Testis (tissue), 5 donors: ENCODE measurements at places on chromosomes 4 and X. TPM values are rescaled to one million over a fixed set of nuclear protein-coding genes. Genes with fewer than 3 reads are reported as not detected.
A peak's percentile ranks its signal among the peaks of the same experiment; 100 is the strongest.

DNA sequence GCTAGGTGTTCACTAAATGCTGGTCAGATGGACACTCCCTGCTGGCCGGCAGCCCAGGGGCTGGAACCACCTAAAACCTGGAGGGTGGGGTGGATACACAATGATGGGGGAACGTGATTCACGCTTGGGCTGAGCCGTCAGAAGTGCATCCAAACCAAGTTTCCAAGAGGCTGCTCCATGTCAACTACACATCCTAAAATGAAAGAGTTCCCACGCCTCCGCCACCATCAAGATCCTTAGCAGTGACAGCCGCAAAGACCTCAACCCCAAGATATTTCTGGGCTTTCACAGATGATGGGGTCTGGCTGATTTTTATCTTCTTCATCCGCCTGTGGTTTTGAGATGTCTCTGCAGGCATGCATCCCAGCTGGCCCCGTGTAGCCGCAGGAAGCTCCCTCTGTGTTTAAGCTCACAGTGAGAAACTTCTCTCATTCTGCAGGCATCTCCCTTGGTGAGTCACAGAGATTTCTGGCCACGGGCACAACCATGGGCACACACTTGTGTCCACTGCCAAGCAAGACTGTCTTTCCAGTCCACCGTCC is 84.4 kb downstream of the HTRA3 start:
- no peak overlapping the region for H3K4me3 ChIP-seq
- H3K27me3 ChIP-seq, result no peaks in the 10 kb centered on the region
- peaks cover 28% of the 10 kb centered on the region for H3K4me1 ChIP-seq

GRCh38 chr4:121277194-121278105 is 103.4 kb downstream of the QRFPR start:
- no peak overlapping the region for H3K4me3 ChIP-seq
- H3K36me3 ChIP-seq, result no peaks in the 10 kb centered on the region
- no peaks in the 10 kb centered on the region for H3K27me3 ChIP-seq
- no peak overlapping the region for H3K27ac ChIP-seq
- H3K4me1 ChIP-seq, result no peaks in the 10 kb centered on the region

- H3K4me1 ChIP-seq, result no peaks in the 10 kb centered on the region
- no peak for DNase-seq
- H3K27ac ChIP-seq, result no peak overlapping the region
- no peak overlapping the region for H3K4me3 ChIP-seq
- H3K27me3 ChIP-seq, result no peaks in the 10 kb centered on the region
Observed at GRCh38 chr4:118390121-118390520, 37.3 kb upstream of the PRSS12 start.

DNA sequence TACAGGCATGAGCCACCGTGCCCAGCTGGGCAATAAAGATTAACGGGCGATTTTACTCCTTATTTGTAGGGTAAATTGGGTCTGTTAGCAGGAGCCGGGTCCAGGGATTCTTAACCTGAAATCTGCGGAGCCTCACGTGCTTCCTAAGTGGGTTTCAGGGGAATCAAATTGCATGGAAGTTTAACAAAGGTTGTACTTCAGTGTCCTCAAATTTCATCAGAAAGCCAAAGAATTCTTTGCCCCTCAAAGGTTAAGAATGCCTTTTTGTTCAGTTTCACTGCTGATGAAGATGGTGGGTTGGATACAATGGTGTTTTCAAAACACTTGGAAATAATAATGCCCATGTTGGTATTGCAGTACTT is 67.9 kb downstream of the AFF1 start:
- peaks cover 10% of the 10 kb centered on the region for H3K4me1 ChIP-seq
- no peaks in the 10 kb centered on the region for H3K36me3 ChIP-seq
- H3K27ac ChIP-seq, result no peak overlapping the region
- H3K27me3 ChIP-seq, result no peaks in the 10 kb centered on the region

DNA sequence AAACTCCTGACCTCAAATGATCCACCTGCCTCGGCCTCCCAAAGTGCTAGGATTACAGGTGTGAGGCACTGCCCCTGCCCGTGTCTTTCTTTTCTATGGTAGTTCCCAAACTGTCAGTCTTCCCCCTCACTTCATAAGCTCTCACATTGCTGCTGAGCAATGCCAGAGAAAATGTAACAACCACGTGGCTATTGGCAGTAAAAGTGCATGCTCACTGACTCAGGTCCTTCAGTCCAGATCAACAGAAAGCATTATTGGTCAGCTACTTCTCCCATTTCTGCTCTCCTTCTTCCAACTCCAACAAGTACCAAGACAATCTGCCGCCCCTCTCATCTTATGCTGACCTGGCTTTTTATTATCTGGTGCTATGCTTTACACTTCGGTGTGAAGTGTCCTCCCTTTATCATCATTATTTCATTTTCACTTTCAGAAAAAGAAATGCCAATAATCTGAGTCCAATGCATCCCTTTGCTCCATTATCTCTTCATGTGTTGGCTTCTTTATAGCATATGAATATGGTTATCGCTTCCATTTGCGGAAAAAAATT is 133.8 kb upstream of the UGT8 start:
- H3K4me3 ChIP-seq, result no peak overlapping the region
- H3K36me3 ChIP-seq, result no peaks in the 10 kb centered on the region
- no peak overlapping the region for H3K27ac ChIP-seq
- H3K27me3 ChIP-seq, result no peaks in the 10 kb centered on the region
- DNase-seq, result no peak
- no peaks in the 10 kb centered on the region for H3K4me1 ChIP-seq

- H3K27ac ChIP-seq, result no peak overlapping the region
- peaks cover 11% of the 10 kb centered on the region for H3K4me1 ChIP-seq
- DNase-seq, result peak; percentile 11
- H3K36me3 ChIP-seq, result no peaks in the 10 kb centered on the region
- no peaks in the 10 kb centered on the region for H3K27me3 ChIP-seq
- H3K4me3 ChIP-seq, result no peak overlapping the region
Observed at GRCh38 chr4:2249526-2250356, 7.8 kb upstream of the HAUS3 start.

DNA sequence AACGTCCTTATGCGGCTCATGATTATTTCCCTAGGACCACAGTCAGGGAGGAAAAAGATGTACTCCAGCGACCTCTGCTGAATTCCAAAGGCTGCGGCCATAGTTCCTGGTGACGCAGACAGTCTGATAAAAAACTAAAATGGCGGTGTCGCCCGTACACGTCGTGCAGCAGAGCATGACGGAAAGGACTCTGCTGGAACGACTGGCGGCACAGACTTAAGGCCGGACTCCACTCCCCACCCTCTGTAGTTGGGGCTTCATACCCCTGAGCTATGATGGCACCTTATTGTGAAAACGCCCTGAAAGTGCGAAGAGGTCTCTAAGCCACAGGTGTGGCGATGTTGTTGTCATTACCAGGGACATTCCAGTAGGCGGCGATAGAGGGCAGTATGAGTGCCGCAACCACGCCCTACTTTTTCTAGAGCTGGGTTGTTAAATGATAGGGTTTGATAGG is 90.0 kb upstream of the EDA2R start:
- H3K36me3 ChIP-seq, result no peaks in the 10 kb centered on the region
- H3K4me3 ChIP-seq, result peak overlapping the region; percentile 50
- no peaks in the 10 kb centered on the region for H3K27me3 ChIP-seq
- no peaks in the 10 kb centered on the region for H3K4me1 ChIP-seq

- no peak for DNase-seq
- no peak overlapping the region for H3K4me3 ChIP-seq
- no peaks in the 10 kb centered on the region for H3K36me3 ChIP-seq
- no peaks in the 10 kb centered on the region for H3K27me3 ChIP-seq
- H3K27ac ChIP-seq, result no peak overlapping the region
Observed at GRCh38 chr4:35604252-35604651, 640.1 kb downstream of the ARAP2 start.

DNA sequence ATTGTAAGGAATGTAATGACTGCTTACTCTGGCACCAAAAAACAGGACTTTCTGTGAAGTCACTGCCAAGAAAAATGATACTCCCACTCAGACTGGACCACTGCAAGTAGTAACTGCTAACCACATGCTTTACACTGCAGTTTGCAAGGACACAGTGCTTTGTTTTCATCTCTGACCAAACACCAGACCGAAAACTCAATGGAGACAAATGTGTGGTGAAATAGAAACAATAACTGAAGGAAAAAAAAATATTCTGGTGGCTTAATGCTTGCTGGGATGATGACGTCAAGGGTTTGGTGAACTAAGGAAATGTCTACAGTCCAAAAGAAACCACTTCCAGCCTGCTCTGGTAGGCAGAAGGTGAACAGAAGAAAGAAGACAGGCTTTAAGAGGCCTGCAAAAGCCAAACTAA is 13.2 kb downstream of the GPC4 start:
- no peaks in the 10 kb centered on the region for H3K27me3 ChIP-seq
- no peak for DNase-seq
- H3K4me1 ChIP-seq, result no peaks in the 10 kb centered on the region
- H3K4me3 ChIP-seq, result no peak overlapping the region
- H3K36me3 ChIP-seq, result no peaks in the 10 kb centered on the region
- H3K27ac ChIP-seq, result no peak overlapping the region

DNA sequence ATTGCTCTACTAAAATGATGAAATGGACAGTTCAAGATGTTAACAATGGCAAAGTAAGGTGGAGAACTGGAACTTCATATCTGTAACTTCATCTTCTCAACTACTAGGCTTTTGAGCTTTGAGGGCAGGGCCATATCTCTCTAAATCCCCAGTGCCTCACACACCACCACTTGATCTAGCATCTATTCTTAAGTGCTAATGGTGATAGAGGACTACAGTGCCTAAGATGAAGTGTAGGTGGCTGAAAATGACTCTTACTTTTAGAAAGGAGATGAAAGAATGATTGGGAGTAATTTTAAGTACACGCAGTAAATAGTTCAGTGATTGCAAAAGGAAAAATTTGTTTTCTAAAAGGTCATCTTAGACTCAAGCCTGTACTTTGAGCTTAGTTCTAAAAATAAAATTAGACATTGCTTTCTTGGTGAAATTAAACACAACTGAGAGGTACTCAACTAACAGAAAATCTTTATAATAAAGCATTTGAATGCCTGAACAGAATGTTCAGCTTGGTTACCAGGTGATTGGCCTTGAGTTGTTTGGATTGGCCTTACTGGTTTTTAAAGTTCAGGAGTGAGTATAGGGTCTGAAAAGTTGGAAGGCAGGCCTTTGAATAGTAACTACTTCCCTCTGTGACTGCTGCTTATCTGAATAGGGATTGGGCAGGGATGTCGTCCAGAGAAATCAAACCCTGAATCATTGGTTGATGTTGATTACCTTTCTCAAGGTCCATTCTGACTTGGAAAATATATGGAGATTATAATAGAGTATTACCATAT is 45.4 kb downstream of the DIAPH2 start:
- no peak for DNase-seq
- no peaks in the 10 kb centered on the region for H3K36me3 ChIP-seq
- H3K27ac ChIP-seq, result no peak overlapping the region
- no peaks in the 10 kb centered on the region for H3K27me3 ChIP-seq
- H3K4me1 ChIP-seq, result no peaks in the 10 kb centered on the region

- no peak overlapping the region for H3K4me3 ChIP-seq
- no peak overlapping the region for H3K27ac ChIP-seq
- H3K36me3 ChIP-seq, result no peaks in the 10 kb centered on the region
Observed at GRCh38 chr4:7279902-7280301, 87.6 kb downstream of the SORCS2 start.

- H3K4me1 ChIP-seq, result no peaks in the 10 kb centered on the region
- no peak for DNase-seq
- no peaks in the 10 kb centered on the region for H3K36me3 ChIP-seq
- no peak overlapping the region for H3K27ac ChIP-seq
Observed at GRCh38 chr4:186249785-186250754, 15.9 kb upstream of the F11 start.

DNA sequence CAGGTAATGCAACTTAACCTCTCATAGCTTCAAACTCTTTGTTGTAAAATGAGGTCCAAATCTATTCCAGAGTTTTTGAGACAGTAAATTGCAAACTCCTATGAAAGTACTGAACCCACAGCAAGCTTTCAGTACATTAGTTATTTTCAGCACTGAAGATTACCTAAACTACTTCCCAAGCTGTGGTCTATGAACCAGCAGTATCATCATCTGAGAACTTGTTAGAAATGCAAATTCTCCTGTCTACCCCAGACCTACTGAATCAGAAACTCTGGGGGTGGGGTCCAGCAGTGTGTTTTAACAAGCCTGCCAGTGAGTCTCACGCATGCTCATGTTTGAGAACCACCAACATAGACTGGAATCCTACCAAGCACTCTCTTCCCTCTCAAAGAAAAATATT is 5.7 kb upstream of the CASP6 start:
- H3K36me3 ChIP-seq, result no peaks in the 10 kb centered on the region
- H3K4me3 ChIP-seq, result no peak overlapping the region
- H3K4me1 ChIP-seq, result peaks cover 3% of the 10 kb centered on the region
- no peak for DNase-seq
- no peak overlapping the region for H3K27ac ChIP-seq

- no peaks in the 10 kb centered on the region for H3K36me3 ChIP-seq
- no peak overlapping the region for H3K27ac ChIP-seq
- H3K27me3 ChIP-seq, result no peaks in the 10 kb centered on the region
- H3K4me3 ChIP-seq, result no peak overlapping the region
Observed at GRCh38 chr4:7744142-7744804, 195.4 kb downstream of the AFAP1 start.

DNA sequence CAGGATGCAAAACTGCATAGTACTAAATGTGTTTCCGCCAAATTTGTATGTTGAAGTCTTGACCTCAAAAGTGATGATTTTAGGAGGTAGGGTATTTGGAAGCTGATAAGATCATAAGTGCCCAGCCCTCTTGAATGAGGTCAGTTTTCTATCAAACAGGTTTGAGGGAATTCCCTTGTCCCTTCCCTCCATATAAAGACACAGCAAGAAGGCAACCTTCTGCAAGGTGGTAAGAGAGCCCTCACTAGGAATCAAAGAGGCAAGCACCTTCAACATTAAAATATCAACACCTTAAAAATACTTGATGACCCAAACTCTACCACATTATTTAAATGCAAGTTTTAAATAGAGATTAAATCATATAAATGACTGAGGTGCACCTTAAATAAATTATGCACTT is 288.6 kb downstream of the EPHA5 start:
- H3K4me1 ChIP-seq, result no peaks in the 10 kb centered on the region
- no peak overlapping the region for H3K4me3 ChIP-seq
- no peak overlapping the region for H3K27ac ChIP-seq
- H3K27me3 ChIP-seq, result no peaks in the 10 kb centered on the region
- DNase-seq, result no peak
- no peaks in the 10 kb centered on the region for H3K36me3 ChIP-seq

GRCh38 chr4:150152766-150153165 is 74.5 kb downstream of the DCLK2 start:
- no peaks in the 10 kb centered on the region for H3K36me3 ChIP-seq
- no peak overlapping the region for H3K4me3 ChIP-seq
- H3K27me3 ChIP-seq, result no peaks in the 10 kb centered on the region

GRCh38 chr4:185838514-185839193 is 26.7 kb upstream of the SORBS2 start:
- no peaks in the 10 kb centered on the region for H3K27me3 ChIP-seq
- no peak for DNase-seq
- H3K36me3 ChIP-seq, result no peaks in the 10 kb centered on the region
- H3K4me3 ChIP-seq, result no peak overlapping the region
- H3K4me1 ChIP-seq, result peaks cover 9% of the 10 kb centered on the region
- H3K27ac ChIP-seq, result no peak overlapping the region

Gene ENOX2
- total RNA-seq, result 22.8 TPM

Gene CPLX1
- 5.5 TPM for total RNA-seq

Gene ADH1B
- total RNA-seq, result 6.4 TPM

Gene GJB1
- total RNA-seq, result 22.8 TPM

Gene CLDN22
- total RNA-seq, result not detected

Gene DNAAF6
- 3.0 TPM for total RNA-seq

Gene ZFP92
- 3.4 TPM for total RNA-seq

Gene PAK3
- 14.1 TPM for total RNA-seq

Gene MAGEE1
- 0.79 TPM for total RNA-seq

Gene TMPRSS11F
- total RNA-seq, result 1.0 TPM

Gene H2BW2
- total RNA-seq, result 1.7 TPM

Gene CT45A6
- not detected for total RNA-seq

Gene GRIA2
- 2.1 TPM for total RNA-seq
